ENCODE measurements at places on chromosomes 11 and 22.
A peak's percentile ranks its signal among the peaks of the same experiment; 100 is the strongest.

DNA sequence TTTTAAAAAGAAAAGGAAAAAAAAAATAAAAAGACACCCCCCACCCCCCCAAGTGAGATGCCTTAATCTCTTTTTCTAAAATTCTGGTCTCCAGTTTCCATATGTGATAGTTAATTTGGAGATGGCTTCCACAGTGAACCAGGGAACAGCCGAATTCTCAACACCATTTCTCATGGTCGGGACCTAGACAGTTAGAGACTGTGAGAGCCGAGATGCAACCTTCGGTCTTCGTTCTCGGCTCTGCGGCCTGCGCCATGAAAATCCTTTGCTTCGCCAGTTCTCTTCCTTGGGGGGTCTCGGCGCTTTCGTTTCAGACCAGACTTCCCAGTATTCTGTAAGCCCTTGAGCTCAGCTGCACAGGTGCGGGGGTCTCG is 723 bp downstream of the CACNG2 start:
- DNase-seq, result no peak

DNA sequence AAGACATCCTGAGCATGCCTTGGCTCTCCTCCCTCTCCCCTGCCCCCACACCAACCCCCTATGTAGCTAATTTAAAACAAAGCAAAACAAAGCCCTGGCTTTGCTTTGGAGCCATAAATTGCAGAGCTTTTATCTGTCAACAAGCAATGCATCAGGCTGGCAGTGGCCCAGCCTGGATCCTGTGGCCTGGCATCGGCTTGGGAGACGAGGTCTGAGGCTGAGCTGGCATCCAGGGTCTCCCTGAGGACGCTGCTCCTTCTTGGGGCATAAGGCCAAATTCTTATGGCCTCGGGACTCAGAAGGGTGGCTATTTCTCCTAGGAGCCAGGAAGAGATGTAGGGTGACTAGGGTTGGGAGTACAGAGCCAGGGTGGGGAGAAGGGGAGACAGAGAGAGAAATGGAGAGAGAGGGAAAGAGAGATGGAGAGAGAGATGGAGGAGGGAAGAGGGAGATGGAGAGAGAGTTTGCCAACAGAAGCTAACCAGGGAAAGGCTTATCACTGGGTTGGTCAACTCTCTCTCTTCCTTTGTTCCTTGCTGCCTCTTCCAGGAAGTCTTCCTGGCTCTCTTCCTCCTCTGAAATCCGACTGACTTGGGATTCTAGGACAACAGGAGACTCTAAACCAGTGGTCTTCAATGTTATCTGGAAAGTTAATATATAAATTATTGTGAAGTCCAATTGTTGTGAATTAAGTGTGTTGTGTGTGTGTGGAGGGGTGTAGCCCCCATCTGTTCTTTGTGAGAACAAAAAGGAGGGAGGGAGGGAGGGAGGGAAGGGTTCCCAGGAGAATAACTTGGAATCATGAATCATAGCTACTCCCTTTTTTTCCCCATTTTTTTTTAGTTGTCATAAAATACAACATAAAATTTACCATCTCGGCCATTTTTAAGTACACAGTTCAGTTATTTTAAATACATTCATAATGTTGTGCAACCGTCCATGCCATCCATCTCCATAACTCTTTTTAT is 29.1 kb downstream of the TSPAN18 start:
- no peak for DNase-seq

- DNase-seq, result no peak
Measured at GRCh38 chr11:120709808-120710207, 198.3 kb downstream of the GRIK4 start.

- DNase-seq, result no peak
Measured at GRCh38 chr22:42225841-42226240, 44.6 kb downstream of the TCF20 start.

DNA sequence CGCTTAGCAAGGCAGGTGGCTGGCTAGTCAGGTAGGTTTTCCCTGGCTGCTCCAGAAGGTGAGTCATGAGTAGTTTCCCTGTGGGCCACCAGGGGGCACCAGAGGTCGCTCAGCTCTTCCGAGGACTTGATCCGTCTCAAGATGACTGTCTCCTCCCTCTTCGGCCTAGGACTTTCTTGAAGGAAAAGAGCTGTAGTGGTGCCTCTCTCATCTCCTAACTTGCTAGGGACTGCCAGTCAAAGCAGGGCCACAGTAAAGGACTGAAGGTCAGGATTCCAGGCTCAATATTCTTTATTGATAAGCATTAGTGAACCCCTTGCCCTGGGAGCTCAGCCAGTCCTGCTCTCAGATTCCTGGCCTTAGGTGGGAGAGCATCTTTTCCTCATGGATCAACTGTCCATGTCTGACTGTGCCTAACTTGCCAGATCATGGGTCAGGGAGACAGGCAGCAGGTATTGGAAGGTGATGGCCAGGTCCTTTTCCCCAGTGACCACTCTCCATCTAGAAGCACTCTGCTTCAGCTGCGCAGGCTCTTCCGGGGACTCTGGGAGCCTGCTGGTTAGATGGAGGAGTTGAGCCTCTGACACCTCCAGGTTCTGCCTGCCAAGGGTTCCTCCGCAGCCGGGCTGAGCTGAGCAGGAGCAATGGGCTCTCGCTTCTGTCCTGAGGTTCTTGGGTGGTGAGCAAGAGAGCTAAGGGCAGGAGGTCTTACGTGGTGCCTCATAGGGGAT is 1.9 kb downstream of the POLD4 start:
- DNase-seq, result no peak

DNA sequence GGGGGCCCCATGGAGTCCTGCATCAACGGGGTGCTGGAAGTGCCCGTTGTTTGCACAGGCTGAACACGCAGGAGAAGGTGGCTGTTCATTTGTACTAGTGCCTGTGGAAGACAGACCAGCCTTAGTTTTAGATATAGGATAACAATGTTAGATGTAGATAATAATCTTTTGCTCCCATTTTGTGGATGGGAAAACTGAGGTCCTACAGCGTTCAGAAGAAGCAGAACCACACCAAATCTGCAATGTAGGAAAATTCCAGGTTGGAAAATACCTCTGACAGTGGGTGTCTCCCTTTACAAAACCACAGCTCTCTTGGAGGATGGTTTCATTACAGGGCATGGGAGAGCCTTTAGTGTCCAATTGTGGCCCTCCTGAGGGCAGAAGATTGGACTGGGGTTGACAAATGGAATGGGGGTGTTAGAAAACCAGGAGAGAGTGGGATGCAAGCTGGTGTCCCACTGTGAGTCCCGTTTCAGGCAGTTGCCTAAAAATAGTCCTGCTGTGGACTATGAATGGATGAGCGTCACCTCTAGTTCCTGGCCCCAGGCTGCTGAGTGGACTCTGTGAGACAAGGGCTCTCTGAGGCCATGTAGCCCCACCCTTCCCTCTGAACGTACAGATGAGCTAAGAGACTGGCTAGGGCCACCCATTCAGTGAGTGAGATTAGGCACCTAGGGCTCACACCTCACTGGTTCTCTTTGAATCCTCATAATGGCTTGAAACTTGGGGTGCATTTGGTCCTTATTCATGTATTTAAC is 508.8 kb downstream of the MN1 start:
- no peak for DNase-seq

GRCh38 chr11:109306322-109306721 is 115.7 kb upstream of the C11orf87 start:
- DNase-seq, result peak; percentile 35

GRCh38 chr22:46353483-46354105 is 18.1 kb downstream of the TRMU start:
- no peak for DNase-seq

DNA sequence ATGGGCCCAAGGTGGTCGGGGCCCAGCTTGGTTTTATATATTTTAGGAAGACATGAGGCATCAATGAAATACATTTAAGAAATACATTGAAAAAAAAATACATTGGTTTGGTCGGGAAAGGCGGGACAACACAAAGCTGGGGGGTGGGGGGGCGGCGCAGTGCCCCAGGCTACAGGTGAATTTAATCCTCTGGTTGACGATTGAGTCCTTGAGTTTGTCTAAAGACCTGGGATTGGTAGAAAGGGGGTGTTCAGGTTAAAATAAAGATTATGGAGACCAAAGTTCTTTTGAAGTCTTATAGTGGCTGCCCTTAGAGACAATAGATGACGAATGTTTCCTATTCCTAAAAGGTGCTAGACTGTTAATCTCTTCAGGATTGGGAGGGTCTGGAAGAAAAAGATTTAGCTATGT is 3.1 kb downstream of the IFITM1 start:
- DNase-seq, result no peak

GRCh38 chr22:33793475-33793874 is 126.8 kb downstream of the LARGE1 start:
- DNase-seq, result no peak

- DNase-seq, result peak; percentile 68
Measured at GRCh38 chr11:128039140-128040021, 548.0 kb downstream of the ETS1 start.

Measured in HS-5 (cell line).